ENCODE measurements at places on chromosomes 4 and X.

DNA sequence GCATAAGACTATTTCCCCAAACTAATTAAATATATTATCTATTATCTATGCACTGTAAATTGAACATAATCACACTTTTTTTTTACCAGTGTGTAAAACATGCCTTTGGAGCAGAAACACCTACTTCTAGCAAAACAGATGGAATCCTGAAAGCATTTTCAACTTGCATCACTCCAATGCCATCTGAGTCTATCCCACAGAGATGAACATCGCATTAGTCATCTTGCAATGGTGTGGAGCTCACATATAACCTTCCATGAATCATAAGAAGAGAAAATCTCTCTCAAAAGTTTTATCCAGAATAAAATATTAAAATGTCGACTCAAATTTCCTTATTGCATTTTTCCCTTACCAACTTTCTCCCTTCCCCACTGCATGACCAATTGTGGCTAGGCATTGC is 406.7 kb upstream of the ACTRT1 start:
- DNase-seq: no peak

DNA sequence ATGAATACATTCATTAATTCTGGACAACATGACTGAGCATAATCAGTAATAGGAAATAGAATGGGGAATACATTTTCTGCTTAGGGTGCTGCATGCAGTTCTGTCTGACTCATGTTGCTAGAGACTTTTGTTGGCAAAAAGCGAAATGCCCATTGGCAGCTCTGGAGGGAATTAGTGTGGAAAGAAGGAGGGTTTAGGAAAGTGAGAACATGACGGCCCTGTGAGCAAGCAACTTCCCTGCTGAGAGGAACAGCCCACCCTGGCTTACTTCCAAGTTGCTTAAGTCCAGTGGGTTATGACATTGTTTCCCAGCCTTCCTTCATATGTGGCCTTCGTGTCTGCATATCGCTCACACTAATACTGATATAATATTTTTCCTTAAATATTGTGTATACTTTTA is 13.8 kb downstream of the MAD2L1 start:
- DNase-seq: no peak

DNA sequence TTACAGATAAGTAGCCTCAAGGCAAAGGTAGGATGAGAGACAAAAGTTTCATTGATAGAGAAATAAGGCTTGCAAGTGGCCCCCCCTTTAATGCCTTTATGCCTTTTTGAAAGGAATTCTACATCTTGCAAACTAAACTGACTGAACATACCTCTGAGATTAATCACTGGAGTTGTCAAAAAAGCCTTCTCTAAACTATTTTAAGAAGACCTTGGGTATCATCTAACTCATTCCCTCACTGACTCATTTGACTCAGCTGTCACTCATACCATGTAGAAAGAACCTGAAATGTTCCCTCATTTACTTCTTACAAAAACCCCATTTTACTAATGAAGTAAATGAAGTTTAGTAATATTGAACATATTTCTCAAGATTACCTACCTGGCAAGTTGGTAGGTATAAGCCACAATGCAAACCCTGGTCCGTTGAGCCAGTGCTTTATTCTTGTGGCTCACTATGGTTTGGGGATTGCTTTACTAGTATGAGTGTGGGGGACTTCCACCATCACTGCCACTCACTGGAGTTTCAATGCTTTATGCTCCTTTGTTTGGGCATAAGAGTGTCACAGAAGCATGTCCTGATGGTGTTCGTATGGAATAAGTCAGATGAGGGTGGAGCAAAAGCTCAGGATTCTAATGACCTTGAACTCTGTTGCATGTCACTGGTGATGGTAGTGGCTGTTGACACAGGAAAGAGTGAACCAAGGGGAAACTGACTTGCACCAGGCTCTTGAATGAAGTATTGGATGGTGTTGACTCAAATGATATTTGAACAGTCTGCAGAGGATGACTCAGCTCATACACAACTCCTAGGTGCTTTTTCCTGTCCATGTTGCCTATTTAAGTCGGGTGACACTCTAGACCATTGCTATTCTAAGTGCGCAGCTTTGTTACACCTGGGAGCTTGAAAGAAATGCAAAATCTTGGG is 305.5 kb upstream of the EMCN start:
- DNase-seq: no peak

DNA sequence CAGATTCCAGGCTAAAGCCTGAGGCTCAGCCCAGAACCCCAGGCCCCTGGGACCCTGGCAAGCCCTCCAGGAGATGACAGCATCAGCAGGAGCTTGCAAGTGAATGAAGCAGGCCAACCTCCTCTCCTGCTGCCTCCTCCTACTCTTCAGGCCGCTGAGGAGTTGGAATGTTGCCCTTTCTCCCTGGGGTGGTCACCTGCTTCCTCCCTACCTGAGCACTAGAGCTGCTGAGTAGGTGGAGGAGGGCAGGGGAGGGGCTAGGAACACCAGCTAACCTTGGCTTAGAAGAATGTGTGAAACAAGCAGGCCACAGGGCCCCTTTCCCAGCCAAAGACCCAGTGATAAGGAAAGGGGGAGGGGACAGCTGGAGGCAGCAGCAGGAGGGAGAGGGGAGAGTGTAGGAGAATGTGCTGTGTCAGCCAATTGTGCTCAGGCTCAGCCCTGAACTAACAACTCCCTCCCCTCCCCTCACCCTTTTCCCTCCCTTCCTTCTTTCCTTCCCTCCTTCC is 58.0 kb downstream of the PJA1 start:
- DNase-seq: no peak

DNA sequence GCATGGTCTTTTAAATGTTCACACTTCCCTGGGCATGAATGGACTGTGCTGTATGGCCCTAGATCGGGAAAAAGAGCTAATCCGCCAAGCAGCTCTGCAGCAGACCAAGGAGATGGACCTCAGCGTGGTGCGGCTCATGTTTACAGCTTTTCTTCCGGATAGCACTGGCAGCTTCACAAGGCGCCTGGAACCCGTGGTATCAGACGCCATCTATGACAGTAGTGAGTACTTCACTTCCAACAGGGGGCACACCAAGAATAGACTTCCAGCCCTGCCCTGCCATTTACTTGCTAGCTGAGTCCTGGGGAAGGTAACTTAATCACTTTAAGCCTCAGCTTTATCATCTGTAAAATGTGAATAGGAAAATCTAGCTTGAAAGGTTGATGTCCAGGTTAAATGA is 77.7 kb downstream of the NFKB1 start:
- no peak for DNase-seq

DNA sequence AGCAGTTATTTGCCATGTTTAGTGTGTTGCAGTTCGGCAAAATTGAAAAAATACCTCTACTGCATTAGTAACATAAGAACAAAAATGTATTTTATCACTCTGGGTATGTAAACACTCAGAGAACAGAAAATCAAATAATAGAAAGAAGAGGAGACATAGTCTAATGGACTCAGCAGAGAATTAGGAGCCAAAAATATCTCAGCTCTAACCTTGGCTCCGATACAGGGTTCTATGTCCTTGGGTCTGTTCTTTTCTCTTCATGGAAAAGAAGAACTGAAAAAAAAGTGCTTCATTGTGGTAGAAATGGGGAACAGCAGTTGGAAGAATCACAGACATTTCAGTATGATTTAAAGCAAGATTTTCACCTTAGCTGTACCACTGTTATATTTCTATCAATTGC is 240.5 kb upstream of the CXXC4 start:
- no peak for DNase-seq

DNA sequence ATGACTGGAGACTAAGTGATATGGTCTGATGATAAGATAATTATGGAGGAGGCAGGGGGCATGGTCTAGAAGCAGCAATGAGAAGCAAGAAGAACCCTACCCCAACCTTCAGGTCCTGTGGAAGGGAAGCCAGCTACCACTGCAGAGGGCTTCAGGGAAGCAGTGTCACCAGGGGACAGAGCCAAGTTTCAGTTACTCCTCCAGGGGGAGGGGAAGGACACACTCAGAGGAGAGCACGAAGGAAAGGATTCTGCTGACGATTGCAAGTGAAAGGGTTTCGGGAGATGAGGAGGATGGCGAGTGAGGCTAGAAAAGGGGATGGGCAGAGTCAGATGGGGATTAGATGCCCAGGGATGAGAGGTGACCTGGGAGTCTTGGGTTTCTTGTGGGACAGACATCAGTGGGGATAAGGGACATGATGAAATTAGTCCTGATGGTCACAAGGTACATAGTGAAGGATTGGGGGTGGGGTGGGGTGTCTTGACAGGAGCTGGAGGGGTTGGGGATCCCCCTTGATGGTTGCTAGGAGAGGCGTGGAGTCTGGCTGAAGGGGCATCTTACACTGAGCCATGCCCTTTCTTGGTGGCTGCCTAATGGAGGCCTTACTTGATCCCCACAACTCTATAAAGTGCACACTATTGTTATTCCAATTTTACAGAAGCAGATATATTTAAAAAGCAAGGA is 45.4 kb downstream of the TIGD4 start:
- no peak for DNase-seq

DNA sequence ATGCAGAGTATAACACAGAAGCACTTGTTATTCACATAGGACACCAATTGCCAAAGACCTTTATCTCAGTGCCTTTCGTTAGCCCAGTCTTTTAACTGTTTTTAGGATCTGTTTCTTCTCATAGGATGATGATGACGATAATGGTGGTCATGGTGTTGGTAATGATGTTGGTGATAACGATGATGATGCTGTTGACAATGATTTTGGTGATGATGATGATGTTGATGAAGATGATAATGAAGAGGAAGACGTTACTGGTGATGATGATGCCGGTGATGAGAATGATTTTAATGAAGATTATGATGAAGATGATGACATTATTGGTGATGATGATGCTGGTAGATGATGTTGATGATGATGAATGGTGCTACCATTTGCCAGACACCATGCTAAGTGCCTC is 29.8 kb downstream of the LDB2 start:
- DNase-seq: no peak

GRCh38 chr4:18366892-18367291 is 345.3 kb upstream of the LCORL start:
- peak; percentile 6 for DNase-seq

DNA sequence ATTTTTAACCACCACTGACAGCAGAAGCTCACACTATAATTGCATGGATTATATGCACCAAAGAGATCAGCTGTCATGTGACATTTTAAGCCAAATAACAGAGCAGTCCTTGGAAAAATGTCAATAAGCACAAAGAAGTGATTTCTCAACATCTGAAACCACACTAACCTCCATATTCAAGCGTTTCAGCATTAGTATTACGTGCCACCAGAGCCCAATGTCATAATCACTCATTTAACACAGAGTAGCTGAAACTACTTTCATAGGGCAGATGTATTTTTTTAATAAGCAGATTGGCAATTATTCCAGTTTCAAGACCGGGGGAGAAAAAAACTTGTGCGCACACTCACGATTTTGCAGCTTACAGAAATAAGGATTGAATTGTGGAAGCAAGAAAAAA is 76.6 kb downstream of the SH3KBP1 start:
- DNase-seq: no peak

DNA sequence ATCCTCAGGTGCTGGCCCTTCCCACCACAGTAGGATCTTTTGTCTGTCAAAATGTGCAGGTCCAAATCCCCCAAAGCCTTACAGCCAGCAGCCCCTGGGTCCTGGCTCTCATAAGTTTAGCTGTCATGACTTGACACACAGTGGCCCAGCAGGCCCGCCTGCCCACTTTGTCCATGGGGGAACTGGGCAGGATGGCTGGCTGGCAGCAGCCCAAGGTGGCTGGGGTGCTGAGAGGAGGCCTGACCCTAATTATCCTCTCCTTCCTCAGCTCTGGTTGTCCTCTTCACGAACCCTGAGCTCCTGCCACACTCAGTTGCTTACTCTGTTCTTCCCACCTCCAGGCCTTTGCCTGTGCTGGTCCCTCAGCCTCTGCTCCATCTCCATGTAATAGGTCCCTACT is 46.4 kb upstream of the PJA1 start:
- DNase-seq: no peak

DNA sequence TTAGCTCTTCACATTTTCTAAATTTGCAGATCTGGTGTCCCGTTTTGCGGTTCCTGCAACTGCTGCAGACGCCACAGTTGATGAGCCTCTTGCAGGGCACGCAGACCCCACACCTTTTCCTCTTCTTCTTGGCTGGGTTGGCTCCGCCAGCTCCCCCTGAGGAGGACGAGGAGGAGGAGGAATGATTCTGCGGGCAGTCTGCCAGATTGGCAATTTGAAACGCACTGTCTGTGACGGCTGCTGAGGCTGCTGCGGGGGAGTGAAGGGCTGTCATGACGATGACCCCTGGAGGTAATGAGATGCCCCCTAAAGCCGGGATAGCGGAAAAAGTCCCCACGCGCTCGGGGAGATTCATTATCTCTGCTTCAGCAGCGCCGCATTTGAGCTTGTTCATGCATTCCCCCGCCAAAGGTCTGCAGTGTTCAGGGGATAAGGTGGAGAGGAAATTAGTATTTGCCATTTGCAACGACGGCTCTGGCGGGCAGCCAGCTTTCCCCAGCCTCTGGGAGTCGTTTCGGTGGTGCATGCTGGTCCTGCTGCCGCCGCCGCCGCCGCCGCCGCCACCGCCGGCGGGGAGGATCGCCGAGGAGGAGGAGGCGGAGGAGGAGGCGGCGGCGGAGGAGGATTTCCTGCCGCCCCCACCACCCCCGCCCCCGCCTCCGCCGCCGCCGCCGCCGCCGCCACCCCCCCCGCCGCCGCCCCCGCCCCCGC is 3.8 kb downstream of the CXXC4 start:
- peak; percentile 39 for DNase-seq

- DNase-seq: no peak
These were observed 168.9 kb downstream of the AMELX start for GRCh38 chrX:11462136-11462535.

GRCh38 chrX:23554304-23554703 is 113.0 kb upstream of the PRDX4 start:
- DNase-seq: peak; percentile 9

DNA sequence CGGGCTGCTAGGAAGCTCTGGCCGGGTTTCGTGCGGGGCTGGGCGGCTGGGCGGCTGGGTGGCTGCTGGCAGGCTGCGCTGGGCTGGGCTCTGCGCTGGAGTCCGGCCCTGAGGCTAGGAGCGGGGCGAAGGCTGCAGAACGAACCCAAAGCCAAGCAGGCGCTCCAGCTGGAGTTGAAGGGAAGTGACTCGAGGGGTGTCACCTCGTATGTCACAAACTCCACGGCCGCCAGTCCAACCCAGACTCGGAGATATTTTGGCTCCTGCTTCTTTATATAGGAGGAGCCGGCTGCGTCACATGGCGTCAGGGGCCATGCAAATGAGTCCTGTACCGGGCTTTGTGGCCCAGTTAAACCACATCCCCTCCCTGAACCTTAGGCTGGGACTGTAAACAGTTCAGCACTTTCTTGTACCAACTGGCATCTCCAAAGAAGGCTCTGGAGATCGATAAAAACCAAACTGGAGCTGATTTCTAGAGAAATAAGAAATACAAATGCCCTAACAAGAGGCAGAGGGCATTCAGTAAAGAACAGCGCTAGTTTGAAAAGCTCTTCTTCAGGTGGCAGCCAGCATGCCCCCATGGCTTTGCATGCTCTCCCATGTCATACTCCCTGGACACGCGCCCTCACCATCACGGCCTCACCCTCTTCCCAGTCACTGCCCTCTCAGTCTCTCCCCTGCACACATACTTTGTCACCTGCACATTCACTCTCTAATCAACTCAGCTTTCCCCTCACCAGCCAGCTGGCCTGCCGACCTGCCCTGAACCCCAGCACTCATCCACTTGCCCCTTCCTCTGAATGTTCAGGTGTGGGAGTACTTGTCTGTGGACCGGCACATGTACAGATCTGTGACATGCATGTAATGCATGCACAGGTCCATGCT is 58.5 kb downstream of the TSC22D3 start:
- no peak for DNase-seq

Measured in NCI-H774 (cell line).